ENCODE measurements at places on chromosomes 2 and 18.

- no peak for DNase-seq
These were observed 151.0 kb downstream of the OSR1 start for GRCh38 chr2:19207452-19207851.

DNA sequence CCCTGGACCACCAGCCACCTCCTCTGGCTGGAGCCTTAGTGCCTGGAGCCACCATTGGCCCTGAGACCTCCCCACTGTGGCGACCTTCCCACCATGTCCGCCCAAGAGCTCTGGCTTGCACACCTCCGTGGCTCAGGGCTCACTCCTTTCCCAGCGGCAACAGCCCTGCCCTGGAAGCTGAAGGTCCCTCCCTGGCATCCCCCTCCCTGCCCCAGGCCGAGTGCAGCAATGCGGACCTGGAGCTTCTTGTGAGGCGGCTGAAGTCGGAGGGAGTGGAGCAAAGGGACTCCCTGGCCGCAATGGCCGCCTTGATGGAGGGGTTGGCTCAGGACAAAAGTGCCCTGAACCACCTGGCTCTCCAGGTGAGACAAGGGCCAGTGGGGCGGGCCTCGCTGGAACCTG, 28.6 kb downstream of the CROCC2 start:
- DNase-seq: no peak

GRCh38 chr18:61771861-61772260, 120.9 kb downstream of the RNF152 start:
- no peak for DNase-seq

- DNase-seq: no peak
These were observed 23.1 kb downstream of the PLA2R1 start for GRCh38 chr2:160039166-160039903.

- DNase-seq: no peak
These were observed 282.0 kb downstream of the THSD7B start for GRCh38 chr2:137047369-137047768.

GRCh38 chr18:3186678-3187658, 32.8 kb downstream of the MYOM1 start:
- DNase-seq: no peak

GRCh38 chr2:50196775-50197480, 835.0 kb downstream of the NRXN1 start:
- no peak for DNase-seq

DNA sequence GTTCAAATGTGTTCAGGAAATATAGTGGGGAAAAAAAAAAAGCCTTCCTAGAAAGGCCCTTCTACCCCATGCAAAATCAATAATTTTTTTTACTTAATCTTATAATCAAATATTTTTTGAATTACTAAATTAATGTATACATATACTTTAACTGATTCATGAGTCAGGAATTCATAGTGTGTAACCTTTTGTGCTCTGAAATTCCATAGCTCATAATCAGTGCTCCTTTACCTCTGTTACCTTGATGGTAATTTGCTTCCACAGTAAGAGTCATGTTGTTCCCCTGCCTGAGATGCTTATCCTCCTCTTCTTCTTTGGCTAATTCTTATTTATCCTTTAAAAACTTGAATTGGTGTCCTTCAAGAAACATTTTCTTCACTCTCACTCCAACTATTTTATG, 414.2 kb downstream of the THSD7B start:
- no peak for DNase-seq

DNA sequence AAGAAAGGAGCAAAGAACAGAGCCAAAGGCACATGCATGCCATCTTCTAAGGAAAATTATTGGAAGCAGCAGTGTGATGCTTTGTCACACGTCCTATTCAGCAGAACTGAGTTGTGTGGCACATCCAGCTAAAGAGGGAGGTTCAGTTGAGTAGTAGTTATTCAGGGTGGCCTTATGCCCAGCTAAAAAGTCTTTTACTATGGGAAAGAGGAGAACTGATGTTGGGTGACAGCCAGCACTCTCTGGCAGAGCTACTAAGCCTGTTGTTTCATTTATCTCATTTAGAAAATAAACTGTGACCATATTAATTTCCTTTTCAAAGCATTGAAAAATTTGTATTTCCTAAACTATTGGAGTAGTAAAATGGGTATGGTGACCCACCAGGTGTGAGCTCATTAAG, 18.5 kb downstream of the ITGA6 start:
- no peak for DNase-seq

DNA sequence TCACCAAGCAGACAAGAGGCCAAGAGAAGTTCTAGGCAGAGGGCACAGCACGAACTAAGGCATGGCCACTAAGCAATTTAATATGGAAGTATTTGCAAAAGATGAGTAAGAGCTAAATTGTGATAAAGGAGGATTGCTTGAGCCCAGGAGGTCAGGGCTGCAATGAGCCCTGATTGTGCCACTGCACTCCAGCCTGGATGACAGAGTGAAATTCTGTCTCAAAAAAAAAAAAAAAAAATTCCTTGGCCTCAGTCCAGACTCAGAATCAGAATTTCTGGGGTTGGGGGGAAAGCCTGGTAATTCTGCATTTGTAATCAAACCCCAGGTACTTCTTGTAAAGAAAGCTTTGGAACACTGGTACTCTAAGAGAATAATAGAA, 46.8 kb upstream of the RTN4 start:
- DNase-seq: no peak

DNA sequence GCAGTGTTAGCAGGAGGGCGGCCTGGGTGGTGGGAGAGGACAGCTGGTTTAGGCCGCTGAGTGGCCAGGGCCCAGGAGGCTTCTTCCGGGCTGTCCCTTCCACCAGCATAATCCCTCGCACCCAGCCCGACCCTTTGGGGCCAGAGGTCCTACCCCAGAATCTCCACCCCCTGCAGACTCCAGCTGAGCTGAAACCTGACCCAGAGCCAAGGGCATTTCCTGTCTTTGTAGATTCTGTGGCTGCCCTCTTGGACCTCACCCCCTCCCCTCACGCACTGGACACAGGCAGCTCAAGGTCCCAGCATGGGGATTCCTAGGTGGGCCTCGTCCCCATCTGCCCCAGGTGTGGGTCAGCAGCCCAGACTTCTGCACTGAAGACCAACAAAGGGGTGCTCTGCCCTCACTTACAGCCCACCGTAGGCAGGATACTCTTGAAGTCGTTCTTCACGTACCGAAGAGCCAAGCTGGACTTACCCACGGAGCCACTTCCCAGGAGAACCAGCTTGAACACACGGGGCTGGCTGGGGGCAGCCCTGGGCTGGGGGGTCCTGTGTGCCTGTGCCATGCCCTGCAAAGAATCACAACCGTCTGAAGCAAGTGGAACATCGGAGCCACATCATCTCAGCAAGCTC, 4.8 kb downstream of the RAB17 start:
- no peak for DNase-seq

Measured in kidney capillary endothelial cell (primary cell).